ENCODE measurements at places on chromosomes 1 and 21. TPM values are rescaled to one million over a fixed set of nuclear protein-coding genes. Genes with fewer than 3 reads are reported as not detected.

DNA sequence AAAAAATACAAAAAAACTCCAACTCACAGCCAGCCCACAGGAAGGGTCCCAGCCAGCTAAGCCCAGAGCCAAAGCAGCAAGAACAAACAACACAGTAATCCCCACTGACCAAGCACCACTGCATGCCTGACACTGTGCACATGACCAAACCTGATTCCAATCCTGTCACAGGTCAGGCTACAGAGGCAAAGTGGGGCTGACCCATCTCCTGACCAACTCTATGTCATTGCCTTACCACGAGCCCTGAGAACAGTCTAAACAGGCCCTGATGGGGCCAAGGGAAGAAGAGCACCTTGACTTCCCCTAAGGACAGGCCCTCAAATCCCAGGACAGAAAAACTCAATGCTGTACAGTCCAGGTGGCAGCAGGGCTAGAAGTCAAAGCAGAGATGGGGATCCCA lies 2.4 kb downstream of the LSS start:
- DNase-seq: no peak

GRCh38 chr1:28974432-28974831 lies 60.1 kb downstream of the EPB41 start:
- no peak for DNase-seq

GRCh38 chr1:46605232-46605631 lies 1.2 kb upstream of the MKNK1 start:
- DNase-seq: peak; percentile 48

DNA sequence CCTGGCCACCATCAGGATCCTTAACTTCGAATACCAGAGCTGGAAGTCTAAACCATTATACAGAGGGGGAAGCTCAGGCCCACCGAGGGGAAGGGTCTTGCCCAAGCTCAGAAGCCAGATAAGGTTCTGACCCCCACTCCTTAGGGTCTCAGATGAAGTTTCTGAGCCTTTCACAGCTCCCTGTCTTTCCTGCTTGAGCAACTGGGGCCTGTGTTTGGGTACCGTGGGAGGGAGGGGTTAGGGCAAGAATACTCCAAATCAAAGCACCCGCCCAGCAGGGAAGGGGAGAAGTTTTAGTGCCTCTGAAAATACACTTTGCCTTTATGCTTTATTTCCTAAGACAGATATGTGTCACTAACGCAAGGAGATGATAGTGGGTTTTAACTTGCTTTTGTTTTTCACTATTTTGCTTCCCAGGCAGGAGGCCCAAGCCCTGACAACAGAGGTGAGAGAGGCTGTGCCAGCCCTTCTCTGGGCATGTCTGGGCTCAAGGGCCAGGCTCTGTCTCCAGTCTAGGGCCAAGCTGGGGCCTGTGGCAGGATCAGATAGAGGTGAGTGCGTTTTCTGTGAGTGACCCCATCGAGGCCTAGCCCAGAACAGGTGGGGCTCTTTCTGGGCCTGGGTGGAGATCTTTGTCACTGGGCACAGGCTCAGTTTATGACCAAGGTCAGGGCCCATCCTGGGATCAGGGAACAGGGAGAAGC lies 20.5 kb upstream of the TENT5B start:
- DNase-seq: no peak

The APOBEC4 gene
- total RNA-seq: not detected

DNA sequence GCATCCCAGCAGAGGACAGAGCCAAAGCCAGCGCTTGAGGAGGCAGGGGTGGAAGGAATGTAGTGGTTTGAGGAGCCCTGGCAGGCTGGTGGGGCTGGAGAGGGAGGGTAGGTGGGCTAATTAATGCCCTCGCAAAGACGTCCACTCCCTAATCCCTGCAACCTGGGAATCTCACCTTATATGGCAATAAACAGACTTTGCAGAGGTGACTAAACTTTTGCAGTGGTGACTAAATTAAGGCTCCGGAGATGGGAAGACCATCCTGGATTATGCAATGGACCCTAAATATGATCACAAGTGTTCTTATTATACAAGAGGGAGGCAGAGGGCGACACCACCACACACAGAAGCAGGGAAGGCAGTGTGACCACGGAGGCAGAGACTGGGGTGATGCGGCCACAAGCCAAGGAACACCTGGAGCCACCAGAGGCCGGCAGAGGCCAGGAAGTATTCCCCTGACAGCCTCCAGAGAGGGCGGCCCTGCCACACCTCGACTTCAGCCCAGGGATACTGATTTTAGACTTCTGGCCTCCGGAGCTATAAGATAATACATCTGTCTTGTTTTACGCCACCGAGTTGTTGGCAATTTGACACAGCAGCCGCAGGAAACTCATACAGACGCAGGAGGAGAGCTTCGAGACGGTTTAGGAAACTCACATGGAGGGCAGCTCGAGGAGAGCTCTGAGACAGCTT lies 23.1 kb upstream of the NPPB start:
- DNase-seq: no peak

- no peak for DNase-seq
Measured at GRCh38 chr1:65650682-65651081, 142.0 kb upstream of the PDE4B start.

DNA sequence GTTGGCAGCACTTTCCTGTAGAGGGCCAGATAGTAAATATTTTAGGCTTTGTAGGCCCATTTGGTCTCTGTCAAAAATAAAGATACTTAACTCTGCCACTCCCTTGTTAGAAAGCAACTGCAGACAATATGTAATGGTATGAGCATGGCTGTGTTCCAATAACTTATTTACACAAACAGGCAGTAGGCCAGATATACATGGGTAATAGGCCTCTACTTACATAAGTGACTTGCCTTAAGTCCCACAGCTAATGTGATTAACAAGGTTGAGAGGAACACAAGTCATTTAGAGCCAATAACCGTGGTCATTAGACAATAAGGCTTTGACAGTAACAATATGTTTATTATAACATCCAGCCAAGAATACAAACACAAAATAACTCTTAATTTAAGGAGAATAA lies 17.4 kb downstream of the CCT8 start:
- DNase-seq: no peak

DNA sequence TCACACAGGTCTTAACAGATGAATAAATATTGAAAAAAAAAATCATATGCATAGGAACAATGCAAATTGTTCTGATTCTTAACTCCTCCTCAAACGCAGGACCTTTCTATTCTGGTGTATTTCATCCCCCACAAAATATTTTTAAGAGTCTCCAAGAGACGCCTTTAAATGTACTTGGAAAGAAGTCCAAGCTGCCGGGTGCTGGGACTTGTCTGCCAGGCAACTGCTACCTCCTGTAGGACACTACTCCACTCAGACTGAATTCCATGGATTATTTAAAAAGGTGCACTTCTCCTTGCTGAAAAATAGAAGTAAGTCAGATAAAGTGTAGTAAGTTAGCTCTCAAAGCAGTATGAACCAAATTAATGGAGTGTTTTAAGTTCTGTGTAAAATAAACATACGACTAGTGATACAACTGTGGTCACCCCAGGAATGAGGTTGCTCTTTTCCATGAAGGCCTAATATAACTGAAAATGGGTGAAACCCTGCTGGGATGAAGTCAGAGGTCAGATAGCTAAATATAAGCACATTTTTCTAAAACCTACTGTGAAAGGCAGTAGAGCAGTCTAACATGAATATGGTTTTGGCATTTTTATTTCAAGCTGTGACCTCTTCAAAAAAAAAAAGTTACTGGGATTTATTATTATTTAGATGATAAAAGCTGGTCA lies 189.2 kb upstream of the PBX1 start:
- DNase-seq: no peak

- DNase-seq: no peak
Measured at GRCh38 chr21:34113842-34114241, 40.5 kb downstream of the MRPS6 start.

The AMY1B gene
- not detected for total RNA-seq

GRCh38 chr1:84781946-84782771 lies 91.9 kb upstream of the SSX2IP start:
- DNase-seq: peak; percentile 48

DNA sequence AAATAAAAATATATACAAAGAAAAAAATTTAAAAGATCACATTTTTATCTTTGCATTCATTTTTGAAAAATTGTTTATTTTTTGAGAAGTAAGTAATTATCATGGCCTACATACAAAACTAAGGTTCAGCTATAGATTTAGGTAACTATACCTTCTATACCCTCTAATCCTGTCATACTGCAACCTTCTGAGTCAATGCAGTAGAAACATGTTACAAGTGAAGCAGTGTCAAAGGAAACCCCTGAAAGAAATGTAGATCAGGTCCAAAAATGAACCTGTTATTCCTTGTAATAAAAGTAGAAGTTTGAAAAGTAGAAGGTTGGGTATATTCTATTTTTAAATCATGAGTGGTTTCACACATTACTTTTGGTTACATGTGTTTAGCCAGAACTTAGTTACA lies 51.3 kb downstream of the PTGS2 start:
- no peak for DNase-seq

The MFAP2 gene
- total RNA-seq: 8.1 TPM

GRCh38 chr21:21740207-21740606 lies 742.0 kb downstream of the NCAM2 start:
- DNase-seq: no peak

DNA sequence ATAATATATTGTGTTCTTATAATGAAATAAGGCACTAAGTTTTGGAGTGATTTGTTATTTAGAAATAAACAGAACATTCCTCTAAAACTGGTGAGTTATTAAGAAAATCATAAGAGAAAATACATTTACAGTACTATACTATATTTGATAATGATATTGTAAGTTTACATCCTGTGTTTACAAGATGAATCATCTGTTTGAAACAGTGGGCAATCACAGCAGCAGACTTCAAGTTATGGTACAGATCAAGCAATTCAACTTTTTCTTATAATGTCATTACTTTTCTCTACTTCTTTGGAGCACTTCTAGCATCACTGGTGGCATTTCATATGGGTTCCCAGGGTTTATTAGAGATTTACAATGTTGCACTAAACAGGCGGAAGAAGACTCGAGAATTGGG lies 86.5 kb upstream of the BRINP3 start:
- DNase-seq: no peak

DNA sequence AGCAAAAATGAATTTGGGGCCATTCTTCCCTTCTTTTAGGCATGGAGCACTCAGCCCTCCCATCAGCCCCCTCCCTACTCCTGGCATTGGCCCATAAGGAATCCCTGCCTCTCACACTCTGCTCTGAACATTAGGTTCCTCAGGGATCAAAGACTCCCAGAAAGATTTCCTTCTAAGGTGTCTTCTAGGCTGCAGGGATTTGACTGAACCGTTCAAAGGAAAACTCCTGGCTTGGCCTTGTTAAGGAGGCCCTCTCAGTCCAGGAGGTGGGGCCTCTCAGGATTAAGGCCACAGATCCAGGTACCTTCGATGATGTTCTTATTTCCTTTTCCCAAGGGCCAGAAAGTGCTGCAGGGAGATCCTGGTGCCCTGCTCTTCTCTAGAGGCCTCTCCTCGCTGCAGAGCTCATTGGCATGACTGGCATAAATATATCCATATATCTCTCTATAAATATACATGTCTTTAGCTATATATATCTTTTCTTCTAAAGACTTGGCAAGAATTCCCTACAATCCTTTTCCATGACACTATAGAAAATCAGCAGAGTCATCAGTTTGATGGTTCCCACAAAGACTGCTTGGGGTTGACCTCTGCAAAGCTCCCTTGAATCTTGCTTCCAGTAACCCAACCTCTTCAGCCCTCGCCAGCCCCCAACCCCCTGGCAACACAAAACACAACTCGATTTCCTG lies 59.1 kb downstream of the PLXNA2 start:
- DNase-seq: no peak

- DNase-seq: no peak
Measured at GRCh38 chr1:116153692-116154031, 42.5 kb downstream of the MAB21L3 start.

- no peak for DNase-seq
Measured at GRCh38 chr1:75292013-75292412, 157.8 kb downstream of the LHX8 start.

- DNase-seq: no peak
Measured at GRCh38 chr1:3348196-3348865, 106.1 kb upstream of the ARHGEF16 start.

GRCh38 chr1:201279313-201279712 lies 4.0 kb upstream of the PKP1 start:
- no peak for DNase-seq

- no peak for DNase-seq
Measured at GRCh38 chr1:94156096-94156625, 35.2 kb upstream of the ABCA4 start.

DNA sequence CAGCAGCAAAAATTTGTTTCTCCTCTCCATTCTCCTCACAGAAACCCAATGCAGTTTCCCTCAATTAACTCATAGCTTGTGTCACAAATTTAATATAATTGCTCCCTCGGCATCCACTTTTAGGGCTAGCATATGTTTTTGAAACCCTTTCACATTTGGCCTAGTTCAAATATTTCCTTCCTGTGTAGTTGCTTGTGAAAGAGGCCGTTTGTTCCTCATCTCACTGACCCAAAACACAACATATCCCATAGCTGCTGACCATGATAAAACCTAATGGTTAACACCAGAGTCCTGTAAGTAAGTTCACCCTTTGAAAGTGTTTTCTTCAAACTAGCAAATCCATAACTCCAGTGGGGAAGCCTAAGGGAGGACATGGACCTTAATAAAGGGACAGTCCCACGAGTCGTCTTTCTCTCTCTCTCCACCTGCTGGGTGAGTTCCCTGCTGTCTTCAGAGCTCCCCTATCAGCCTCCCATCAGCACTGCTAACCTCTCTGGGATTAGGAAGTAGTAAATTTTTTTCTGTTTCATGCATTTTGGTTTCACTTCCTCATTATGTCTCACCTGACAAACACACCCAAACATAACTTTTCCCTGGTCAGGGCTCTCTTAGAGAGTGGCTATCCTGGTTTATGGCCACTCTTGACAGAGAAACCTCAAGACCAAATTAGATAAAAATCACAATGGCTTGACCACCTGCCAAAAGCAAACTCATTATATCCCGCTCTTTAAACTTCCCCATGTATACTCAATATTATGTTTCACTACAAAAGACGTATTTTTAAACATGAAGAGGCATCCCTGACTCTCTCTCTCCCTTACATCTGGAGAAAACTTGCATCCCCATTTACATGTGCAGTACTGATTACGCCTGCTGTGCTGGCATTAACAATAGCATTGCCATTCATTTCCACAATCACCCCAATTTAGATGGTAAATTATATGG lies 177.7 kb upstream of the HP1BP3 start:
- DNase-seq: peak; percentile 39

The OR10Z1 gene
- under 0.01 TPM for total RNA-seq

GRCh38 chr1:14300991-14301703 lies 297.3 kb upstream of the KAZN start:
- peak; percentile 4 for DNase-seq

GRCh38 chr1:154767315-154768240 lies 102.5 kb downstream of the KCNN3 start:
- DNase-seq: no peak

The C8B gene
- total RNA-seq: not detected

The NLRP3 gene
- 18.0 TPM for total RNA-seq
